ENCODE measurements at places on chromosomes 16 and 17. TPM values are rescaled to one million over a fixed set of nuclear protein-coding genes. Genes with fewer than 3 reads are reported as not detected.

PHOSPHO1 gene
- 0.33 TPM for total RNA-seq

FOXC2 gene
- total RNA-seq: 1.0 TPM

TBC1D3H gene
- total RNA-seq: not detected

ADAMTS18 gene
- total RNA-seq: not detected

TLCD2 gene
- total RNA-seq: 4.9 TPM

NPIPB5 gene
- 76.7 TPM for total RNA-seq

All from smooth muscle cell of trachea (primary cell).